ENCODE measurements at places on chromosomes 4 and X.

DNA sequence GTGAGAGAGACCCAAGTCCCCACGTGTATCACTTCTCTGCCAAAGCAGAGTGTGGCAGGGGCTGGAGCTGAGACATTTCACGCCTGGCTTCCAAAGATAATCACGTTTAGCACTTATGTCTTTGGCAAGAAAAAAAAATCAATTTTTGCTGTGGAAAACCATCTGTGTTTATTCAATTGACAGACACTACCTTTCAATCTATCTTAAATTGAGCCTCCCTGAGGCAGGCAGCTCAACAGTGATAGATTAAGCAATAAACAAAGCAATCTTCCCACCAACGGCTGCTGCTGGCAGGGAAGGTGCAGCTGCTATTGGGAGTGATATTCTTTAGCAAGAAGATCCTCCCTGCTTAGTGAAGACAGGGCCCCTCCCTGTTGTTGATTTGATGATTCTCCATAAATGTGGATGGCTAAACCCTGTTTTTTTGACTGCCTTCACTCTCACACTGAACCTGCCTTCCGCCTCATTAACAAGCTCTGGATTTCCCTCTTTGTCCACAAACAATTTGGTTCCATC, 11.6 kb upstream of the MAGEB17 start:
- peak; percentile 19 for DNase-seq

GRCh38 chr4:119321921-119322687, at the start of gene FABP2:
TSS of gene FABP2 (minus strand) at chr4:119322138. CDS start at chr4:119322102, 36 bp downstream.
- no peak for DNase-seq

- no peak for DNase-seq
Measured at GRCh38 chr4:186158021-186158813, 33.1 kb upstream of the CYP4V2 start.

- DNase-seq, result no peak
Measured at GRCh38 chrX:150508018-150508417, 60.4 kb upstream of the MTM1 start.

GRCh38 chr4:55447108-55447708, 51.5 kb downstream of the TMEM165 start:
- DNase-seq, result no peak

DNA sequence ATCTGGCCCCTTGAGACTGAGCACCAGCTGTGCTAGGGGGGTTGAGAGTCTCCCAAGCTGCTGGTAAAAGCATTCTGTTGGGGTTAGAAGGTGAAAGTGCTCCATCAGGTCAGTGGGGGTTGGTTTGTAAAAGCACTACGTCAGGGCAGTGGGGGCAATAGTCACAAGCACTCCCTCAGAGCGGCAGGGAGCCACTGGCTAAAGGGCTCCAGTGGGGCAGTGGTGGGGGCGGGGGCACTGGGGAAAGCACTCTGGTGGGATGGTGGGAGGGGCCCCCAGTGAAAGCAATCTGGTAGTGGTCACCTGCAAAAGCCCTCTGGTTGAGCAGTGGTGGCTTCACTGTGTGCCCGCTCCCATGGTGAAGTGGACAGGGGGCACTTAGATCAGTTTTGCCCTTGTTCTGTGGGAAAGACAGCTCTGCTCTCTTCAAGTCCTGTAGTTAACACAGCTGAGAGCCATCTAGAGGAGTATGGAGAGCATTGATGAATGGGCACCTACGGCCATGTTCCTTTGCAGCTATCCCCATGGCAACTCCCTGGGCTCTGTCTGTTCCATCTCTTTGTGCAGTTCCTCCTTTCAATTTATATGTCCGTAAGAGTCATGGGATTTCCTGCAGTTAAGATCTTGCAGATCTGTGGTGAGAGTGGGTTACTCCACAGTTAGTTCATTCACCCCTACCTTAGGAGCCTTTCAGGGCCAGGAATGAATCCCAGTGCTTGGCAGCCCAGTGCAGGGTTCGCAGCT, 106.4 kb downstream of the SH3BGRL start:
- no peak for DNase-seq

DNA sequence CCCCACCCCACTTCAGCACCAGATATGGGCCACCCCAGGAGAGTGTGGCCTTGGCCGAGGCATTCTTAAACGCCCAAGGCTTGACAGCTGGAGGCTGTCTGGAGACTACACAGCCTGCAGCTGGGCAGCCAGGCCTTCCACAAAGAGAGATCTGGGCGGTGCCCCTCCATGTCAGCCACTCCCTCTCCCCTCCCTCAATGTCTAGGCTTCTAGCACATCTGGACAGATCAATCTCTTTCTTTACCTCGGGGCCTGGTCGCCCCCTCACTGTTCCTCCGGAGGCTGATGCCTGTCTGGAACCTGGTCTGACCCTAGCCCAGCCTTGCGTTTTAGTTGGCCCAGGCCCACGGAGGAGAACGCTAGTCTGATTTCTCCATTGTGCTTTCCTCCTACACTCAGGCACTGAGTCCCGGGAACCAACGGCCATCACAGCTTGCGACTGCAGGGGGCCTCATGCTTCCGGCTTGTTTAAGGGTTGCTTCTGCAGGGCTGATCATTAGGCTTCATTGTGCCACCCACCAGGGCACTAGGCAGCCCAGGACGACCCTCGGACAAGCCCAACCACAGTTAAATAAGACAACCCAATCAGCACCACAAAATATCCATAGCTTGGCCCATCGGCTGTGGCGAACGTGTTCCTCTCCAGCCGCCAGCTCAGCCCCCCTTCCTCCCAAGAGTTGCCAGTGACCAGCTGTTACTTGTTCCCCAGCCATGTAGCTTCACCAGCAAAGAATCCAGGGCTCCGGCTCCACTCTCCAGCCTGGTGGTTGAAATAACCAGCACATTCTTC, 200.6 kb downstream of the BCOR start:
- no peak for DNase-seq
